ENCODE measurements at places on chromosomes 7 and 10. TPM values are rescaled to one million over a fixed set of nuclear protein-coding genes. Genes with fewer than 3 reads are reported as not detected.

- no peak for DNase-seq
- H3K4me1 ChIP-seq: peaks cover 31% of the 10 kb centered on the region
- H3K4me3 ChIP-seq: peak overlapping the region; percentile 85
- no peaks in the 10 kb centered on the region for H3K27me3 ChIP-seq
- H3K27ac ChIP-seq: peak overlapping the region; percentile 53
- H3K36me3 ChIP-seq: no peaks in the 10 kb centered on the region
Observed at GRCh38 chr10:92574548-92575261, 812 bp upstream of the IDE start.

GRCh38 chr10:118356628-118357027 lies 14.5 kb upstream of the FAM204A start:
- H3K27me3 ChIP-seq: peaks cover 30% of the 10 kb centered on the region
- H3K36me3 ChIP-seq: no peaks in the 10 kb centered on the region
- H3K27ac ChIP-seq: no peak overlapping the region
- H3K4me3 ChIP-seq: no peak overlapping the region

C10orf143 gene
- 2.9 TPM for total RNA-seq

DNA sequence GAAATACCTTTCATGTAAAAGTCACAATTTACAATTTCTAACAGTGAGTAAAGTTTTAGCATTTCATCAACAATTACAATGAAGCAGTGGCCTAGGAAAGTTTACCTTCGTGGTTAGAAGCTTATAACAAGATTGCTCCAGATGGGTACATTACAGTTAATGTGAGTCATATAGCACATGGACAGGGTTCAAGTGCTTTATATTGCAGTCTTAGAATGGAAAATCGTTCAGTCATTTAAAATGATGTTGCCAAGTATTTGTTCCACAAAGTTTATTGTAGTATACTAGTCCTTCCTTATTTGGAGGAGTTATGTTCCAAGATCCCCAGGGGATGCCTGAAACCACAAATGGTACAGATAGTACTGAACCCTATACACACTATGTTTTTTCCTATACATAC lies 174.6 kb upstream of the TARP start:
- no peak overlapping the region for H3K27ac ChIP-seq
- H3K27me3 ChIP-seq: peaks cover 8% of the 10 kb centered on the region
- H3K4me3 ChIP-seq: no peak overlapping the region
- H3K4me1 ChIP-seq: no peaks in the 10 kb centered on the region

MAD1L1 gene
- total RNA-seq: 39.5 TPM

DNA sequence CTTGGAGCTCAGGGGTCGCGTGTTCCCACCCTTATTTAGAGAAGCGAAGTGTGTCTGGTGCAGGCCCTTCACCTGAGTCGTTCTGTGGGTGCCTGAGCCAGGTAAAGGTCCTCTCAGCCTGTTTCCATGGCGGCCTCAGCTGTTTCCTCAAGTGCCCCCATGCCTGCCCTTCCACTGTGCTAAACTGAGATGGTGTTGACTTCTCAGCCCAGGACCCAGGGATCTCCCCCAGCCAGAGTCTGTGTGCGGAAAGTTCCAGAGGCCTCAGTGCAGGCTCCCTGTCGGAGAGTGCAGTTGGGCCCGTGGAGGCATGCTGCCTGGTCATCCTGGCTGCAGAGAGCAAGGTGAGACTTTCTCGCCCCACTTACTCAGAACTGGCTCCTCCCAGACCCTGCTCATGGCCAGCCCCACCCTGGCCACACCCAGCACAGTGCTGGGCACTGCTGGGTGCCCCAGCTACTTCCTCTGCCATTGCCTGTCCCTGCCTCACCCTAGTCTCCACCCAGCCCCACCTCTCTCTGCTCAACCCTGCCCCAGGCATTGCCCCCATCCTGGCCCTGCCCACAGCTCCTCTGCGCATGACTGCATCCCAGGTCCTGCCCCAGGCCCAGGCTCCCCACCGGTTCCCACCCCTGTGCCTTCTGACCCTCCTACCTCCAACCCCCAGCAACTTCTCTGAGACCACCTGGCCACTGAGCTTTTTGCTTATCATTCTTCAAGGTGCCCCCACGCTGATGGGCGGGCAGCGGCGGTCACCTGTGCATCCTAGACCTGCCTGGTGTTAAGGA lies 20.3 kb downstream of the NACAD start:
- H3K4me3 ChIP-seq: no peak overlapping the region
- peak overlapping the region; percentile 75 for H3K27ac ChIP-seq
- H3K4me1 ChIP-seq: peaks cover 26% of the 10 kb centered on the region
- H3K36me3 ChIP-seq: peaks cover 4% of the 10 kb centered on the region

CHRM2 gene
- total RNA-seq: not detected
